Activated T-helper 2 cell treated with anti-CD3 and anti-CD28 coated beads, Interferon-gamma antibody, Interleukin-2, Interleukin-4, amounts not matched to agents 10 μg/mL and 5 μg/mL and 100 μg/mL, durations not matched to agents 14 hours and 24 hours and 36 hours (primary cell): ENCODE measurements at places on chromosomes 3 and 15. TPM values are rescaled to one million over a fixed set of nuclear protein-coding genes. Genes with fewer than 3 reads are reported as not detected.

The RPL35A gene
- total RNA-seq = 1,338 and 1,363 TPM in 2 replicates

The MESP2 gene
- total RNA-seq = 0.39 and 0.41 TPM in 2 replicates

The TM6SF1 gene
- total RNA-seq = 1.7 and 3.3 TPM in 2 replicates

The SEMA5B gene
- total RNA-seq = not detected in 2 replicates

The ALDH1A2 gene
- 1.1 and 1.2 TPM in 2 replicates for total RNA-seq

The CADPS gene
- total RNA-seq = not detected in 2 replicates

The ATP8B4 gene
- 69.7 and 75.3 TPM in 2 replicates for total RNA-seq

The SPINK8 gene
- not detected in 2 replicates for total RNA-seq

The GOLGA6B gene
- total RNA-seq = not detected in 2 replicates

The ERICH6 gene
- 0.21 and 0.39 TPM in 2 replicates for total RNA-seq

The GOLGA8Q gene
- 1.3 and 1.4 TPM in 2 replicates for total RNA-seq

The CLDN18 gene
- not detected in 2 replicates for total RNA-seq

The TMC3 gene
- total RNA-seq = not detected in 2 replicates

The HIGD2B gene
- total RNA-seq = 0.16 TPM in 2 replicates

The ADCY5 gene
- not detected in 2 replicates for total RNA-seq

The LTF gene
- not detected in 2 replicates for total RNA-seq

The NLGN1 gene
- not detected in 2 replicates for total RNA-seq

The FOXL2 gene
- not detected in 2 replicates for total RNA-seq

The UTS2B gene
- total RNA-seq = 0.37 TPM in 1 of 2 replicates, not detected in the other

The ANKUB1 gene
- not detected in 2 replicates for total RNA-seq

The IL5RA gene
- 0.18 TPM in 1 of 2 replicates, not detected in the other for total RNA-seq

The ALPK3 gene
- total RNA-seq = 0.34 TPM in 2 replicates

The SH3GL3 gene
- total RNA-seq = 0.14 TPM in 1 of 2 replicates, not detected in the other

The GXYLT2 gene
- total RNA-seq = 0.05 TPM in 1 of 2 replicates, not detected in the other

The RAB11A gene
- total RNA-seq = 153 and 155 TPM in 2 replicates

The LINGO1 gene
- total RNA-seq = not detected in 2 replicates

The LRIG1 gene
- total RNA-seq = 42.5 and 47.9 TPM in 2 replicates

The POC1A gene
- 20.4 and 22.2 TPM in 2 replicates for total RNA-seq

The RAD54L2 gene
- total RNA-seq = 39.3 and 40.0 TPM in 2 replicates

The GBE1 gene
- total RNA-seq = 55.1 and 59.1 TPM in 2 replicates

The IL16 gene
- total RNA-seq = 42.3 and 42.8 TPM in 2 replicates

The HRG gene
- total RNA-seq = not detected in 2 replicates

The TRH gene
- total RNA-seq = not detected in 2 replicates

The CASR gene
- total RNA-seq = not detected in 2 replicates

The TPRG1 gene
- total RNA-seq = 91.8 and 95.9 TPM in 2 replicates

The TP63 gene
- total RNA-seq = 5.1 and 5.6 TPM in 2 replicates

The POLR2M gene
- total RNA-seq = 45.2 and 59.3 TPM in 2 replicates

The TNFAIP8L3 gene
- total RNA-seq = 0.98 and 1.8 TPM in 2 replicates

The MORC1 gene
- not detected in 2 replicates for total RNA-seq

The ADAMTSL3 gene
- 0.07 TPM in 1 of 2 replicates, not detected in the other for total RNA-seq

The MNS1 gene
- 0.14 and 1.1 TPM in 2 replicates for total RNA-seq

The UROC1 gene
- not detected in 2 replicates for total RNA-seq
